Activated naive CD8-positive, alpha-beta T cell treated with anti-CD3 and anti-CD28 coated beads for 36 hours (primary cell): ENCODE measurements at places on chromosomes 7 and 10.

DNA sequence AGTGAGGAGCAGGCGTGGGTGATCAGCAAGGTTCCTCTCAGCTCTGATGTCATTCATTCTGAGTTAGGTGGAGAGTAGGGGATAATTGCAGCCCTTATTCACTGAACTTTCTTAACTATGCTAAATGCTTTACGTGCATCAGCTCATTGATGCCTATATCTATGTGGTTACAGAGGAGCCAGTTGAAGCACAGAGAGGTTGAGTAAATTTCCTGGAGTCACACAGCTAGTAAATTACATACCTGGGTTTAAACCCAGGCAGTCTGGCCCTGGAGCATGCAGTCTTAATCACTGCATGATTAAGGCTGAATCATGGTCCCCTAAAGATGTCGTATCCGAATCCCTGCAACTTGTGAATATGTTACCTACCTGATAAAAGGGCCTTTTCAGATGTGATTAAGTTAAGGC lies 99.6 kb downstream of the GRK5 start:
- no peak for DNase-seq

DNA sequence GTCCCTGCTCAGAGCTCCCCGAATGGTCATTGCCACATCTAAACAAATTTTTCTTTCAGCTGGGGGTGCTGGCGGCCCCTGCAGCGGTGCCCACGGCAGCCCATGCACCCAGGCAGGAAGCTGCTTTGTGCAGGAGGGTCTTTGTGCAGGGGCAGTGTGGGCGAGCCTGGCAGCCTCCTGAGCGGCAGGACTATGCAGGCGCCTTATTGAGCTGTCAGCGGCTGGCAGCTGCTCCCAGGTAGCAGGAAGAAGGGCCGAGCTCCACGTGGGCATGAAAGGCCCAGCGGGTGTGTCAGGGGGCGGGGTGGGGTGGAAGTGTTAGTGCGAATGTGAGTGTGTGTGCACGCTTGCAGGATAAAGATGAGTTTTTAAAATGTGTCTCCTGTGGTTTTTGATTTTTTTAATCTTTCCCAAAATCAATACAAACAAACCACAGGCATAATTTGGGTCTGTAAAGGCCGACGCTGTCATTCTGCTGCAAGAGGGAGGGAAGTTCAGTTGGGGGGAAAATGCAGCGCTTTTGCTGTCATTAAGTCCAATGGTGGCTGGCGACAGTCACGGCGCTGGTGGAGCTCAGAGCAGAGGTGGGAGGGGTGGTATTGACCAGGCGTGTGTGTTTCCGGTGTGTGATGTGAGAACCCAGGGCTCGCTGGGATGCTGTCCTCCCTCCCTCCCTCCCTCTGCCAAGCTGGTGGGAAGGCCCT lies 83.9 kb downstream of the LHPP start:
- DNase-seq, result no peak

DNA sequence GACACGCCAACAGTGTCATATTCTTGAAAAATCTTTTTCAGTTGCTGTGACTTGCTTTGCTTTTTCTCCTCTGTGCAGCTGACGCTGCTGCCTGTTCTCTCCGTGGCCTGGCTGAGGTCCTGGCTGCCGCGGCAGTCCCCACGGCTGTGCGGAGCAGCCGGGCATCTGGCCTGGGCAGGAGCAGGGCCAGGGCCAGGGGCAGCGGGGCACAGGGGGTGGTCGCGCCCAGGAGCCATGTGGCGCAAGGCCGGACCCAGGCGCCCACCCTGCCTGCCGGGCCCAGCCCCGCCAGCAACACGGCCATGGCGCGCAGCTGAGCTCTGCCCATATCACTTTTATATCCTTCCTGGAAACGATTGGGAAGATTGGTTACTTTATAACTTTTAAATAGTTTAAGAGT lies 109.4 kb upstream of the ACBD5 start:
- no peak for DNase-seq

DNA sequence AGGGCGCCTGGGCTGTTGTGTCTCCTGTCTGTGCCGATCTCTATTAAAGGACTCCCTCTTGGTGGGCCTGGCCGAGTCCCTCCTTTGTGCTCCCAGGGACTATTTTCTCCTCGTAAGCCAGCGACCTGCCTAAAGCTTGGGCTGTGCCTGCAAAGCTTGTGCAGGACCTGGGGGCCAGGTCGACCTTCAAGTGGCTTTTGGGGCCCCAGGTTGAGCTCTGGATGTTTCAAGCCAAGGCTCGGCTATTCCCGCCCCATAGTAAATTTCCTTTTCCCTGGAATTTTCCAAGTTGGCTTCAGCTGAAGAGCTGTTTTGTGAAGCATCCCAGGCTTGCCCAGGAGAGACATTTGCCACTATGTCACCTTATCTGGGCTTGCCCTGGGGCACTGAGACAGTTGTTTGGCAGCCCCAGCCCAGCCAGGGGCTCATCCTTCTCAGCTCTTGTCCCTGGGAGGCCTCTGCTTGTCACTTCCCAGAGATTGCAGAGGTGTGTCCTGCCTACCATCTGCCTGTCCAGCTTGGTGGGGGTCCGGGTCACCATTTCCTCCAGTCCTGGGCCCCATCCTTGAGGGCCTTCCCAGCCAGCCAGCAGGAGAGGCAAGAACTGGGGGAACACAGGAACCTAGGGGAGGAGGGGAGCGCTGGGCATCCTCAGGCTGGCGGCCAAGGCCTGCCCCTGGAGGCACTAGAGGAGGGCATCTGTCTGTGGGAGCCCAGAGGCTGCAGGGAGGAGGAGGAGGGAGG lies 20.2 kb downstream of the ZMIZ2 start:
- DNase-seq, result no peak

DNA sequence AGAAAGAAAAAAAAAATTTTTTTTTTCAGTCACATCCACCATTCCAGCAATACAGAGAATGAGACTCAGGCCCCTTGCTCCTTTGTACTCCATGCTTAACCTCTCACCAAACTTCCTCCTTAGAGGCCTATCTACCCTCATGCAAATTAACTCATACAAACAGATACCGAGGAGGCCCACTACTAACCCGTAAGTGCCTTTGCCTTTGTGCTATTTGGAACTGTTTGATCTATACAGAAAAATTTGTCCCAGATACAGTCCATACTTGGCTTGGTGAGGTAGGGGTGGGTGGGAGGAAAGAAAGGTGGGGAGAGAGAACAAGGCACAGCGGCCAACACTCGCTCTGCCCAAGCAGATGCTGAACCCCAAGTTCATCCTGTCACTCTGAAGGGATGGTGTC lies 87.8 kb upstream of the DUSP5 start:
- no peak for DNase-seq

- DNase-seq, result no peak
These were observed 82.5 kb downstream of the AHR start for GRCh38 chr7:17380736-17381662.

GRCh38 chr10:106615081-106615480 lies 549.4 kb downstream of the SORCS1 start:
- no peak for DNase-seq

DNA sequence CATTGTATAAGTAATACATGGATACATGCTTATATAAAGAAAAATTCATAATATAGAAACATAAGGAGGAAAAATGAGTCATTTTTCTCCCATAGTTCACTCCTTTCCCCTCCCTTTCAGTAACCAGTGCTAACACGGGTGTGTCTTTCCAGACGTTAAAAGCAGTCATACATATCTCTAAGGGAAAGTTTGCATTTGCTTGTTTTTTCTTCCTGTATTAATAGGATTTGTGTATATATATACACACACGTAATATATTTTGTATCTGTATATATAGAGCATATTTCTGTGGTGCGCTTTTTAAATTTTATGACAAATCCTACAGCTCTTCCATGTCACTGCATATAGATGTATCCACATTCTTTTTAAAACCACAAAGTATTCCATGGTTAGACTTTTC lies 78.8 kb downstream of the RALA start:
- no peak for DNase-seq

DNA sequence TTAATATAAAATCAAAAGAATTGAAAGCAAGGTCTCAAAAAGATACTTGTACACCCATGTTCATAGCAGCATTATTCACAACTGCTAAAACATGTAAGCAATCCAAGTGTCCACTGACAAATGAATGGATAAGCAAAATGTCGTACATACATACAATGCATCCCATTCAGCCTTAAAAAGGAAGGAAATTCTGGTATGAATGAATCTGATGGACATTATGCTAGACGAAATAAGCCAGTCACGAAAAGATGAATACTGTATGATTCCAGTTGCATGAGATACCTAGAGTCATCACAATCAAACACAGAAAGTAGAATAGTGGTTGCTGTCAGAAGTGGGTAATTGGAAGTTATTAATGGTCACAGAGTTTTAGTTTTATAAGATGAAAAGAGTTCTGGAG lies 9.5 kb upstream of the TAC1 start:
- DNase-seq, result no peak

- DNase-seq, result no peak
These were observed 6.0 kb downstream of the SRGN start for GRCh38 chr10:69093933-69094332.

GRCh38 chr7:105577251-105577650 lies 4.0 kb downstream of the EFCAB10 start:
- DNase-seq, result no peak
